Neuronal stem cell (in vitro differentiated cells): ENCODE measurements at places on chromosomes 3 and 15.

DNA sequence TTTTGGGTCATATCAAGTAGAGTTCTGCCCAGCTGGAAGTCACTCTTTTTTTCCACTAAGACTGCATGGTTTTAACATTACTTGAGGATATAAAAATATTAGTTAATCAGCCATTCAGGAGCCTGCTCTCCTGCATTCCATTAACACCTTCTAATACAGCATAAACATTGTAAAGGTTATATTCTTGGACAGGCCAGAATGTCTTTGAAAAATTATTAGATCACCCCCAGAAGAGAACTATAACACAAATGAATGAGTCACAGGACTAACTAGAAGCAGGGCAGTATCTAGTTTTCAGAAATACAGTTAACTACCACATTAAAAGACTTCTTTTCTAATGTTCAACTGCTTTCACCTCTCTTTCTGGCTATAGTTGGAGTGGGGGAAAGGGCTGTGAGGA lies 80.9 kb downstream of the THBS1 start:
- no peak for DNase-seq

DNA sequence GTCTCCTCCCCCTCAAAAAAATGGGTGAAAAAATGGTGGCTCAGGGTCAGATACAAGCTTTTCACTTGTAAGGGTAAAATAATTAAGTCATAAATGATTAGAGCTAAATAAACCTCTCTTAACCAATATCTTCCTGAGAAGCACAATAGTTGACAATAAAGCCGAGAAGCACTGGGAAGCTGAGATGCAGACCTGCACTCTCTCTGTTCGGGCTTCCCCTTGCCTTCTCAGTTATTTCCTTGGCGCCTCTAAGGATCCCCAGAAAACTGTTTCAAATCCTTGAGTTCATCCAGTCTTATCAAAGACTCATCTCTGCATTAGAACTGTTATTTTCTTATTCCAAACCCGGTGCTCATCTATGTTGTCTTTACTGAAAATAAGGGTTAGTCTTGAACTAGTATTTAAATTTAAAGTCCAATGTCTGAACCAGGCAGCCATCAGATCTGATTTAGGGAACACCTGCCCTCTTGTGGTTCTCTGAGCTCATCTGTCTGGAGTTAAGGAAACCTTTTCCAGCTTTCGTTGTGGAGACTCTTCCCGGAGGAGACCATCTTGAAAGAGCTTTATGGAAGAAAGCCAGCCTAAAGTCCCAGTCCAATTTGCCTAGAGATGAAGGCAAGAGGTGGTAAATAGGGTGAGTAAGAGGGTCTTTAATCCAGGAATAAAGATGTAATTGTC lies 256.4 kb upstream of the MCTP2 start:
- DNase-seq = peak; percentile 36

DNA sequence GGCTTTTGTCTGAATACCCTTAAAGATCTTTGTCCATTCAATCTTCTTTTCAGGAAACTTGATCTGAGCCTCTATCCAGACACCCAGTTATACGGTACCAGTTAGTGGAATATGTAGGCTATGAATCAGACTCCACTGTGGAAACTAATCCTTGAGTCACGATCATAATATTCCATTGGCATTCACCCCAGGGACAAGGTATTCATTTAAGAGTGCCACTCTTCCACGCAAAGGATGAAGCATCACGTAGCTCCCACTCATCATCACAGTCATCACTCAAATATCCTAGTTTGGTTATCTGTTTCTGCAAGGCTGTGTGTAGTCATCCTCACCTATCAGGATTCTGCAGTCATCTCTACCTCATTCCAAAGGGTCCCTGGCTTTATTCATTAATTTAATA lies 85.6 kb downstream of the NEDD4 start:
- DNase-seq = no peak

DNA sequence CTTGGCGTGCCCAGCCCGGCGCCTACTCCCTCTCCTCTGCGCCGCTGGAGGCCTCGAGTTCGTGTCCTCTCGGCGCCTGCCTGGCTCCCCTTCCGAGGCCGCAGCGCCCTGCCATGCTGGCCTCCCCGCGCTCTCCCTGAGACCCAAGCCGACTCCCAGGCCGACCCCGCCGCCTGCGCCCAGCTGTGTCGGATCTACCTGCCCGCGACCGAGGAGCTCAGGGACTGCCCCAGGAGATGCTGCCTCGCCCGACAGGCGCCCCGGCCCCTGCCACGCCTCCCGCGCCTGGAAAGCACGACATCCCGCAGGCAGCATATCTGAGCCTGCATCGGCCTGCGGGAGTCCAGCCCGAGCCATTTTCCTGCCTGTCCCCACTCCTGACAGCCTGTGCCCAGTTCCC lies 16.1 kb downstream of the PAQR9 start:
- DNase-seq = no peak

DNA sequence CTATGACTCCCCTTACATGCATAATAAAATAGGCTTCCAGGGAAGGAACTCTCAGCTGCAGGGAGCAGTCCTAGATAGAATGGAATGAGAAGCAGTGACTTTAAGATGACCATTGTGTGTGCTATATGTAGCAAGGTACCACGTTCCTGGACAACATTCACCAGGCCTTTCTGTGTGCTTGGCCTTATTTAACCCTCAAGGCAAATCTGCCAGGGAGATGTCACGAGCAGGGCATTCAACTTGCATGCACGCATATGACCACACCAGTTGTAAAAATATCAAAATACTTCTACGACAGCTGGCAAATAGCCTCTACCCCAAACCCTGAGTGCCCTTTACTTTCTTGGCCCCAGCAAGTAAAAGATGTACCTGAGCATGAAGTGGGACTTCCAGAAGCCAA lies 197.3 kb upstream of the ST8SIA2 start:
- no peak for DNase-seq

DNA sequence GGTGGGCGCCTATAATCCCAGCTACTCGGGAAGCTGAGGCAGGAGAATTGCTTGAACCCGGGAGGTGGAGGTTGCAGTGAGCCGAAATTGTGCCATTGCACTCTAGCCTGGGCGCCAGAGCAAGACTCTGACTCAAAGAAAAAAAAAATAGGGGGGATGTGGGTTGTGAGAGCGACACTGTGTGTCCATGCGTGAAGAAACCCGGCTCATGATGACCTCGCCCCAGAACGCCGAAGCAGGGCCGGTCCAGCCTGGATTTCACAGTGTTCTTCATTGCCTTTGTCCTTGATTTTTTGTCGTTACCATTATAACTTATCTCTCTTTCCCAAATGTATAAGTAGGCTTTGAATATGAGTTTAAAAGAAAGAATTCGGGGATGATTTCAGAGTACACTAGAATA lies 128.7 kb downstream of the PGPEP1L start:
- no peak for DNase-seq

- no peak for DNase-seq
Observed at GRCh38 chr15:90862964-90863778, 5.2 kb upstream of the FURIN start.

GRCh38 chr3:70061096-70061495 lies 61.6 kb downstream of the SAMMSON start:
- DNase-seq = no peak

GRCh38 chr3:120162400-120162799 lies 68.2 kb upstream of the GSK3B start:
- DNase-seq = no peak

DNA sequence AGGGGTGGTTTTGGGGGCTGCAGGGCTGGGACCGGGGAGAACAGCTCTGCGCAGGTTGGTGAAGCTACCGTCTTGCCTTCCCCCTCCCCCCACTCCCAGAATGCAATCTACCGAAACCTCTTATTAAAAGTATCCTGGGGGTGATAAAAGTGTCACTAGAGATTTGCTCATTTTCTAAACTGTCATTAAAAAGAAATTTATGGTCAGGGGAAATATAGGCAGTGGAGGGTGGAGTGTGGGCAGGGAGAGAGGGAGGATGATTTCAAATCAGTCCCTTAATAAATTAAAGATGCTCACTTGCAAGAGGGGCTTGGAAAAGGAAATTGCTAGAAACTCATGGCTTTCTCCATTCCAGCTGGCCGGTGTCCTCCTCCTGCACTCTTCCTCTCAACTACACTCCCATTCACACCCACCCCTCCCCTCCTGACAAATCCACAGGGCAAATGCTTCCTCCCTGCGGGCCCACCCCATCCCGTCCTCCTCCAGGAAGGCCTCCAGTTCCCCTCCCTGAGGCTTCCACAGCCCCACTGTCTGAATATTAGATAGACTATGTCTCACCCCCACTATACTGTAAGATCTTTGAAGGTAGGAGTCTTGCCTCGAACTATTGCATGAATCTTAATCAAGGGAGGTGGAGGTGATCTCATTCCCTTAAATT lies 83.9 kb downstream of the TLE3 start:
- no peak for DNase-seq

- DNase-seq = no peak
Observed at GRCh38 chr3:38043486-38043885, 4.5 kb downstream of the DLEC1 start.

DNA sequence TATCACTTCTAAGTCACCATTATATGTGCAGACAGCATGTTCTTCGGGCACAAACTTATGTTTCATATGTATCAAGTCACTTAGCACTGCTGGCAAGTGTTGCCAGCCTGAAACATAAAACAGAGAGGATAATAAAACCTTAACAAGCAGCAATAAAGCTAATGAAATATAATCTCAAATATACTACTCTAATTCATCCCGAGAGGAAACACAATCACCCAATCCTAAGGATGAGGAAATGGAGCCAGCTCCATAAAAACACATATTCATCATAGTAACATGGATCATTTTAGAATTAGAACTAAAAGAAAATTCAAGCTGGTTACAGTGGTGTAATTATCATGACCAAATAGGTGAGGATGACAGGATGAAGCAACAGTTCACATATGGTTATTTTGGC lies 1072.7 kb downstream of the EPHA3 start:
- no peak for DNase-seq

DNA sequence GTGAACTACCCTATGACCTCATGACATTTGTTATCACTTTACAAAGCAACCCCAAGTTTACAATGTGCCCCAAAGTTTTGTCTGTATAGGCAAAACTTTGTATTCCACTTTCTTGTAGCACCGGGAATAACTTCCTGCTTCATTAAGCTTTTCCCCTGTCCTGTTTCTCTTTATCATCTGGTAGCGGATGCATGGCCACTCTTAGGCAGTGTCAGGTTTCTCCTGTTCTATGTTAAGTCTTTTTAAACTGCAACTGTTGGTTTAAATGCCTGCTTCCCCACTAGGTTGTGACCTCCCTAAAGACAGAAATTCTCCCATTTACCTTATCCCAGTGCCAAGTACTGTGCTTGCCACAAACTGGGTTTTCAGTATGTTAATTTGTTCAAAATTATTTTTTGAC lies 433.6 kb upstream of the DPH6 start:
- DNase-seq = no peak

DNA sequence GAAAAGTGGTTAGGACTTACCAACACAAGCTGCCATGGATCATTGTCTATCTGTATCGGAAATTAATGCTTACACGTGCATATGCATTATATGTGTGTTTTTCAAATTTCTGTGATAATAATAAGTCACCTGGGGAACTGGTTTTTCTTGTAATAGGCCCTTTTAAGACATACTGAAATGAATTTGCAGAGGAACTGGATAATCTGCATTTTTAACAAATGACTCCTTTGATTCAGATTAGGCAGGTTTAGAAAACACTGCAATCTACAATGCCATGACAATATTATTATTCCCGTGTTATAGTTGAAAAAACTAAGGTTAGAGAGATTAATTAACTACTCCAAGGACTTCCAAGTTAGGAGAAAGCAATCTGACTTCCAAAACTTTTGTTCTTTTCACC lies 23.4 kb downstream of the STRIT1 start:
- no peak for DNase-seq

DNA sequence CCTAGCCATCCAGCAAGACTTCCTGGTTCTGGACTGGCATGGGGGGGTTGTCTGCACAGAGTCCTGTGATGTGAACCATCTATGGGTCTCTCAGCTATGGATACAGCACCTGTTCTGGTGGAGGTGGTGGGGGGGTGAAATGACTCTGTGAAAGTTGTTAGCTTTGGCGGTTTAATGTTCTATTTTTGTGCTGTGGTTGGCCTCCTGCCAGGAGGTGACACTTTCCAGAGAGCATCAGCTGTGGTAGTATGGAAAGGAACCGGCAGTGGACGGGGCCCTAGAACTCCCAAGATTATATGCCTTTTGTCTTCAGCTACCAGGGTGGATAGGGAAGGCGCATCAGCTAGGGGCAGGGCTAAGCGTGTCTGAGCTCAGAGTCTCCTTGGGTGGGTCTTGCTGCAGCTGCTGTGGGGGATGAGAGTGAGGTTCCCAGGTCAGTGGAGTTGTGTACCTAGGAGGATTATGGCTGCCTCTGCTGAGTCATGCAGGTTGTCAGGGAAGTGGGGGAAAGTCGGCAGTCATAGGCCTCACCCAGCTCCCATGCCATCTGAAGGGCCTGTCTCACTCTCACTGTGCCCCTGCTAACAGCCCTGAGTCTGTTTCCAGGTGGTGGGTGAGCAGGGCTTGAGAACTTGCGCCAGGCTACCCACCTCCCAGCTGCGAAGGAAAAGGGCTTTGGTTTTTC lies 7.1 kb upstream of the LARS2 start:
- no peak for DNase-seq

DNA sequence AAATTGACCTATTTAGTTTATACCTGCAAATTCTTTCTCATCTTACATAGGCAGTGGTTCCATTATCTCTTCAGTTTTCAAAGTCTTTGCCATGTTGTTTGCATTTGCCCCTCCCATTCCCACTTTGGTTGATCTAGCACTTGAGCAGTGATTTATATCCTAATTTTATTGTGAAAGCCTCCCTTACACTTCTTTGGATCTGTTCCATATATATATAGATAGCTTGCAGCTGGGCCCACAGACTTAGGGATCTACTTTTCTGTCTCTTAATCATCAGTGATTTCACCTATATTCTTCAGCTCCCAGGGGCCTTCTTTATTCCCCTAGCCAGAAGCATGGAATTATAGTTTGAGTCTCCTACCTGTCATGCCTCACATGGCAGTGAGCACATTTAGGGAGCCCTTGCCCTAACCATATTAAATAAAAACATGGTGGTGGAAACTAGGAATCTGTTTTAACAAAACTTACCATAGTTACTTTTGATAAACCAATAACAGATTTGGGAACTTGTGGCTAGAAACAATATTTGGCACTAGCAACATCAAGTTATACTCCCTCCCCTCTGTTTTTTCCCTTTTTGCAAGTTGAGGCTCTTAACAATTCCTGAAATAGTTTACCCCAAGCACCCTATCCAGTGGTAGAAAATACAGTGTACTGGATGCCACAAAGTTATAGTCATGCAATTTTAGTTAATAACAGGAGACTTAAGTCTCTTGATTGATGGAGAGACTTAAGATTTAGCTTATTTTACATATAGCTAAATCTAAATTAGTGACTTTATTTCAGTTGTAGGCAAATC lies 41.7 kb downstream of the ARIH1 start:
- DNase-seq = no peak

GRCh38 chr3:13482106-13482690 lies 2.1 kb downstream of the HDAC11 start:
- no peak for DNase-seq
